ENCODE measurements at places on chromosomes 1 and 21.

DNA sequence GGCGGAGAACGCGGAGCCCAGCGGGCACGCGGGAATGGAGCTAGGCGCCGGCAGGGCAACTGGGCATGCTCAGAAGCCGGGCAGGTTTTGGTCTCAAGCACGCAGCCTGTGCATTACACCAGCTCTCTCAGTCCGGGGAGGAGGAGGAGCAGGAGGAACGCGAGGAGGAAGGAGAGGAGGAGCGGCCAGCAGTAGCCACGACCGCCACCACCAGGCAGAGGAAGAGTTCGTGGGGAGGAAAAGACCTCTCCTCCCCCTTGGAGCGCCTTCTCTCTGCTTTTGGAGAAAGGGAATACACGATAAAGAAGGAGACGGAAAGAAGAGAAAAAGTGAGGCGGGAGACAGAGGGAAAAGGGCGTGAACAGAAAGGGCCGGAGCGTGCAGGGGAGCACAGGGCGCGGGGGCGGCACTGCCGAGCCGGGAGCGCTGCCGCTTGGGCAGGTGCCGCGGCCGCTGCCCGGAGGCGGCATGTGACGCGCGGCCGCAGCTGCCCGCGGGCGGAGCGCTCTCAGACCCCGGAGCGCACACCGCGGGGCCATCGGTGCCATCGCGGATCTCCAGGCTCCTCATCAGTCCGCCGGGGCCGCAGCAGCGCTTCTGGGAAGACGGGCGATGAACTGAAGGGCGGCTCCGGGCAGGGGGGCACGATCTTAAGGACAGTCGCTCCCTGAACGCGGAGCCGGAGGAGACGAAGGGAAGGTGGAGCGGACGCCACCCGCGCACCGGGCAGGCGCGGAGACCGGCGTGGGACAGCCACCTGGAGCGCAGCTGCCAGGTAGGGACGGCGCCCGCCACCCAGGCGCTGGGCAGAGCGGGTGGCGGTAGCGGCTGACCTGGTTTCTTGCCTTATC lies at the start of gene CHRM3:
CHRM3 (plus strand) TSS at position 116 of the 851 bp plus-strand sequence. CDS start 520,884 bp downstream, outside the sequence.
- DNase-seq, result peak; percentile 86

GRCh38 chr1:36372617-36373016 lies 13.1 kb downstream of the STK40 start:
- no peak for DNase-seq

GRCh38 chr21:41170442-41170841 lies 2.5 kb downstream of the BACE2 start:
- DNase-seq, result no peak

DNA sequence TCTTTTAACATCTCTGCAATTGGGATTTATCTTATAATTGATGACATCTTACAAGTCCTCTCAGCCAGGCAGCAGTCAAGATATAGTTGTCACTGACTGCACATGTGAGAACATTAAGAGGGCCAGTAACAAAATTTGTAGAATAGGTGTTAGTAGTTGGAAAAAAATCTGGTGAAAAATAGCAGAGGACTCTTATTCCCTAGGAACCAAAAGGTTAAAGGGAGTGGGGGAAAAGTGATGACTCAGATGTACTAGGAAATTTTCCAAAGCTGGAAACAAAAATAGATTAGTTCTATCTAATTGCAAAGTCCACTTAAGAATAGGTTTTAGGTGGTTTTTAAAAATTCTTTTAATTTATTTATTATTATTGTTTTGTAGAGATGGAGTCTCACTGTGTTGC lies 3.6 kb downstream of the NUP210L start:
- DNase-seq, result no peak

- DNase-seq, result no peak
These were observed 576 bp downstream of the SMIM12 start for GRCh38 chr1:34858901-34859445.

DNA sequence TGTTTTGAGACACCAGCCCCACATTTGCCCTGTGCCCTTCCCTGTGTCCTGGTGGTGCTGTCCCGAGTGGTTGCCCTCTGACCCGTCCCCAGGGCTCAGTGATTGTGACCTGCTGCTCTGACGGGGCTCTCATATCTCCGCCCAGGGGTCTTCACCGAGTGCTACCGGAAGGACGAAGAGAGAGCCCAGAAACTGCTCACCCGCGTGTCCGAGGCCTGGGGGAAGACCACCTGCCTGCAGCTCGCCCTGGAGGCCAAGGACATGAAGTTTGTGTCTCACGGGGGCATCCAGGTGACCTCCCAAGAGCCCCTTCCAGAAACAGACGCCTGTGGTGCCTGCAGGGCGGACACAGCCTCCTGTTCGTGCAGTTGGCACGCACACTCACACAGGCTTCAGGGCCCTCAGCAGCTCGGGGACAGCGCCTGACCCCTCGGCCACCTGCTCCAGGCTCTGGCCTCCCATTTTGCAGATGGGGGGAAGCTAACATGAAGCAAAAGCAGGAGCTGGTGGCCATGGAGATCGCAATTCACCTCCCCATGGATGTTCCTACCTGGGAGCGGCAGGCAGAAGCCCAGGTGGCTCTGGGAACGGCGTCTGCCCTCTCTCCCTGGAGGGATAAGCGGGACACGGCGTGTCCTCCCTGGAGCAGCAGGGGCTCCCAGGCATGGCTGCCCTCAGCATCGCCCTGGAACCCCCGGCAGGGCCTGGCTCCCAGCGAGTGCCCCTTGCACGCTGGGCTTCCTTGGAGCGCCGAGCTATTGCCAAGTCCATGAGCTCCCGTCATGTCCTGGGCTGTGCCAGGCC lies 45.9 kb downstream of the TRPM2 start:
- DNase-seq, result no peak

DNA sequence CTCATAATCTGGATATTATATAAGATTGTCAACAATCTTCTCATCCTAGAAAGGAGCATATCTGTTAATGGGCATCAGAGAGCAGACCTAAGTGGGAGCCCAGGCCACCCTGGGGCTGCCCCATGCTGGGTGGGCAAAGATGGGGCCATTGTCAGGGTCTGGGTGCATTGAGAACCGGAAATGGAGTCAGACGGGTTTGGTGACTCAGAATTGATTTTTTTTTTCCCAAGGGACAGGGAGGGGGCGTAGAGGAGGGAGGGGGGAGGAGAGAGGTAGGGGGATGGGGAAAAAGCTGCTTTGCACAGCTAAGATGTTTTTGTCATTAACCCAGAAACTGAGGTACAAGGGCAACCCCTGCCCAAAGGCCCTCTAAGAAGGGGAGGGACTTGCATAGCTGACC lies 1.3 kb downstream of the ATXN7L2 start:
- DNase-seq, result no peak

- no peak for DNase-seq
These were observed 37.6 kb upstream of the DESI2 start for GRCh38 chr1:244615301-244615700.

GRCh38 chr1:228375578-228376261 lies 30.9 kb downstream of the TRIM11 start:
- DNase-seq, result no peak

DNA sequence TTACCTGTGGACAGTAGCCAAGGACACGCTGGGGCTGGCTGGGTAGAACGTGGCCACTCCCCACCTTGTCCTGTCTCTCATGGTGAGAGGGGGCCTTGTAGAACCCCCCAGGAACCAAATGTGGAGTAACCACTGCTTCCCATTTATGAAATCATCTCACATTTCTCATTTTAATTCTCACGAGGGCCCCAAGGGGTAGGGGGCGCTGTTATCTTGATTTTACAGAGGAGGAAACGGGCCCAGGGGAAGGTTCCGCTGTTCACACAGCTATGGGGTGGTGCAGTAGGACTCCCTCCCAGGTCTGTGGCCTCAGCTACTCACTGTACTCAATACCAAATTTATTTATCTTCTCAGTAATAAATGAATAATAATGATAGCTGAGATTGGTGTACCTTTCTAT lies 5.5 kb downstream of the SMPDL3B start:
- no peak for DNase-seq

DNA sequence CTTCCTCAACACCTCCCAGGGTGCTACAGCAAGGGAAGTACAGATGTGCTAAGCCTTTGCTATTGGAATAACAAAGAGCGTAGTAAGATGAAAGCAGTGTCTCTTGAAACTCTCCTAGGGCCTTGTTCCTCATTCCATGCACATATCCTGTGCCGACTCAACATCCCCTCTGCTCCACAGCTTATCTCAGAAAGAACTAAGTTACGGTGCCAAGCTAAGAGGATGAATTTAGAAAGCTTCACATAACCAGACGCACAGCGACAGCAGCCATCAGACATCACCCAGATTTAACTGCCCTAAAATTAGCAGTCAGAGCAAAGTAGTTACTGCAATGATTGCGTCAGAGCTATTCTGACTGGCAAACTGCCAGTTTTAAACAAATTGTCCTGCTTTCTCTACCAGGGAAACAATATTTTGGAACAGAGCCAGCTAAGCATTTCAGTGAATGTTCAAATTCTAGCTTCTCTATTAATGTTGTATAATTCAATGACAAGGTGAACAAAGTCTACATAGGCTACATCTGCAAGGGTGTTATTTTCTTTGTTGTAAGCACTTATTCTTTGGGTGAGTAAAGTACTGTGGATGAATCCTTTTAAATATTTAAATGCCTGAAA lies 9.5 kb downstream of the SIPA1L2 start:
- no peak for DNase-seq

- DNase-seq, result no peak
These were observed 23.3 kb upstream of the CASQ2 start for GRCh38 chr1:115791816-115792215.

DNA sequence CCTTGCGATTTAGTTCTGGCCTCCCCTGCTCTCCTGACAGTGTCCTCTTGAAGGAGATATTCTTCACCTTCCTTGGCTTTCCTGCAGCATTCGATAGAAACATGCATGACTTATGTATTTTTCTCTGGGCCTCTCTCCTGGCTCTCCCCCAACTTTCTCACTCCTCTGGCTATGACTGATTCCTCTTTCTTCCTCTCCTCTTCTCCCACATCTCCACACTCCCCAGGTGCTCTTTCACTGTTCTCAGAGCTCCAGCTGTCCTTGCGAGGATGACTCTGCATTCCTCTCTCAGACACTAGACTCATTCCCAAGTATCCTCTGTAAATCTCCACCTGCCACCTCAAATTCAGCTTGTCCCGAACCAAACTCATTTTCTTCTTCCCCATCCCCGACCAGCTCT lies 18.0 kb downstream of the LRRC42 start:
- no peak for DNase-seq

DNA sequence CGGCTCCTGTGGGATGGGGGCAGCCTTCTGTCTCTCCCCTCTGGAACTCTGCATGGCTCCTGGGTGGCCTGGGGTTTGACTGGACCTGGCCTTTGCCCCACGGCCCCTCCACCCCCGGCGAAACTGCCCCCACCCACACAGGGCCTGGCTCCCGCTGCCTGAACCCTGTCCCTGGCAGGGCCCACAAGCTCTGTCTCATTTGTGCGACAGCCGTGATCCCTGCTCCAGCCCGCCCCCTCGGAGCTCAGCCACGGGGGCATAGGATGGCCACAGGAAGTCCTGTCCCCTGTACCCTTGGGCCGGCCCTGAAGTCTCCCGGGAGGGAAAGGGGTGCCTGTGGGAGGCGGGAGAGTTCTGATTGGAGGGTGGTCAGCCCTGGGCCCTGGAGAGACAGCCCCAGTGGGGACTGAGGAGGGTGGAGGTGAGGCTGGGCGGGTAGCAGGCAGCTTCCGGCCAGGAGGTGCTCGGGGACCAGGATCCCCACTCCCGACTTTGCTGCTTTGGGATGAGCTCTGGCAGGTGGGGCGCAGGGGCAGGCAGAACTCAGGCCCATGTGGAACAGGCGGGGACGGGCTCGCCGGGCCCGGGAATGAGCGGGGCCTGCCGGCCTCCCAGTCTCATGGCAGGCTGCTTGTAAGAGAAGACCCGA lies 45.1 kb downstream of the SLX9 start:
- no peak for DNase-seq

GRCh38 chr1:187928288-187928687 lies 1099.5 kb downstream of the PLA2G4A start:
- DNase-seq, result peak; percentile 41

GRCh38 chr1:87556326-87556725 lies 227.6 kb downstream of the LMO4 start:
- DNase-seq, result no peak

GRCh38 chr1:7405844-7406500 lies 365.1 kb upstream of the VAMP3 start:
- no peak for DNase-seq

- no peak for DNase-seq
These were observed 38.0 kb downstream of the CD58 start for GRCh38 chr1:116532671-116533428.

GRCh38 chr1:170290991-170291390 lies 145.2 kb downstream of the NTMT2 start:
- no peak for DNase-seq

- DNase-seq, result no peak
These were observed 100.0 kb upstream of the SLC44A3 start for GRCh38 chr1:94719926-94720793.

- peak; percentile 13 for DNase-seq
These were observed 46.4 kb downstream of the VPS13D start for GRCh38 chr1:12276225-12276624.

DNA sequence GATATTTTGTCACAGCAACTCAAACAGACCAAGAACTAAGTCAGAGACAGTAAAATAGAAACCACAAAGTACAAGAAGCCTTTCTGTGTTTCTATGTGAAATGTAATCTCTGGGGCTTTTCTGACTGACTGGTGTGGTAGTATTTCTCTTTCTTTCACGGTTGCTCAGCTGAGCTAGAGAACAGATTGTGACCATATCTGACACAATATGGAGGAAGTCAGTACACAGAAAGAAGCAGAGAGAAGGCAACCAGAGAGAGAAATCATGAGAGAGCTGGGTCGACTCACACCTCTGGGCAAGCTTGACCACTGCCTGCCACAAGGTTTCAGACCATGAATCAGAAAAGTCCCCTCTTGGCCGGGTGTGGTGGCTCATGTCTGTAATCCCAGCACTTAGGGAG lies 208.9 kb upstream of the GREM2 start:
- no peak for DNase-seq

GRCh38 chr1:235637756-235638534 lies 11.6 kb downstream of the GNG4 start:
- DNase-seq, result no peak

GRCh38 chr1:234607109-234608024 lies 2.6 kb downstream of the IRF2BP2 start:
- peak; percentile 77 for DNase-seq

GRCh38 chr1:54811066-54811465 lies 9.9 kb upstream of the TTC22 start:
- no peak for DNase-seq

DNA sequence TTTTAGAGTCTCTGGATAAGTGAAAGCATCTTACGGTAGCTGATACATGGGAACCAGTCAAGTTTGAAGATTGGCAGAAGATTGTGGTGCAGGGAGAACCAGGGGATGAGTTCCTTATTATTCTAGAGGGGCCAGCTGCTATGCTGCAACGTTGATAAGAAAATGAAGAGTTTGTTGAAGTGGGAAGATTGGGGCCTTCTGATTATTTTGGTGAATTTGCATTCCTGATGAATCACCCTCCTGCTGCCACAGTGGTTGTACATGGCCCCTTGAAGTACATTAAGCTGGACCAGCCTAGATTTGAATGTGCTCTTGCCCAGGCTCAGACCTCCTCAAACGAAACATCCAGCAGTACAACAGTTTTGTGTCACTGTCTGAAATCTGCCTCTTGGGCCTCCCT lies 45.9 kb downstream of the BTBD8 start:
- no peak for DNase-seq

- DNase-seq, result no peak
These were observed 20.4 kb upstream of the TAS1R2 start for GRCh38 chr1:18879791-18880309.

- no peak for DNase-seq
These were observed 14.0 kb downstream of the SLC66A1 start for GRCh38 chr1:19325958-19326747.

Data from retina (tissue), 1 donor.